ENCODE measurements at places on chromosomes 11 and 22.

DNA sequence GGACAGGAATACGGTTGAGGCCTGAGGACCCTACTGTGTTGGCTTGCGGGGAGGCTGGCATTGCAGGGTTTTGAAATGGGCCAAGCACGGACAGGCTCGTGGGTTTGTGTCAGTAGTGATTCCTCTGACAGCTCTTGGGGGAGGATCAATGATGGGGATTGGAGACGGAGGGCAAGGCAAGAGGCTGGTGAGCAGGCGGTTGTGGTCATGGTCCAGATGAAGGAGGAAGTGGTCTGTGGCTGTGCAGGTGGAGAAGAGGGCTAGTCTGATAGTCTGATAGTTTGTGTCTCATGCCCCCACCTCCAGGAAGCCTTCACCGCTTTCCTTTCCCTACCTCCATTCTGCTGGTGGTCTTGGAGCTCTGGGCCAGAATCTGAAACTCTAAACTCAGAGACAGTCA lies 3.0 kb downstream of the MAFF start:
- no peak for DNase-seq

DNA sequence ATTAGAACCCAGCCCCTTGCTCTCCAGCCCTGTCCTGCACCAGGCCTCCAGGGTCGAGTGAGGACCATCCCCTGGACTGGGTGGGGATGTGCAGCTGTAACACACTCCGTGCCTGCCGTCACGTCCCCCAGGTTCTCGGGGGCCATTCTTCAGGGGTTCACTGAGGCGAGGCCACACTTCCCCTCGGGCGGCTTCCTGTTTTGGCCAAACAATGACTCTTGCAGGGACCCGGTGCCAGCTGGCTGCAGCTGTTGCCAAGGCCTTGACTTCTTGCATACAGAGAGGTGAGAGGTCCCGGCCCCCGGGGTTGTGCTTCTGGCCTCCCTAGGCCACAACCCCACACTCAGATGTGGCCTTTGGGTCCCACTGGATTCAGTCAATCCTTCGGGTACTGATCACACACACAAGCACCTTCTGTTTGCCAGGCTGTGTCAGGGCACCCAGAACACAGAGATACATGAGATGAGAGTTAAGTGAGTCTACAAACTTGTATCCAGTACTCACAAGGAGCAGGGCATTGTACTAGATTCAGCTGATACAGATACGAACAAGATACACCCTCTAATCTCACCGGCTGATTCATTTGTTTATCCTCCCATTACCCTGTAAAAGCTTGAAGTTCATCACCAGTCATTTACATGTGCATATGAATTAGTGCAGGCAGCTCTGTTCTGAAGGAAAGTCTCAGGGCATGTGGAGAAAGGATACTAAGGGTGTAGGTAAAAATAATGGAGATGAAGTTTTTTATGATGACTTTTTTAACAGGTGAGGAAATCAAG lies 32.9 kb downstream of the LRRC32 start:
- DNase-seq = no peak

DNA sequence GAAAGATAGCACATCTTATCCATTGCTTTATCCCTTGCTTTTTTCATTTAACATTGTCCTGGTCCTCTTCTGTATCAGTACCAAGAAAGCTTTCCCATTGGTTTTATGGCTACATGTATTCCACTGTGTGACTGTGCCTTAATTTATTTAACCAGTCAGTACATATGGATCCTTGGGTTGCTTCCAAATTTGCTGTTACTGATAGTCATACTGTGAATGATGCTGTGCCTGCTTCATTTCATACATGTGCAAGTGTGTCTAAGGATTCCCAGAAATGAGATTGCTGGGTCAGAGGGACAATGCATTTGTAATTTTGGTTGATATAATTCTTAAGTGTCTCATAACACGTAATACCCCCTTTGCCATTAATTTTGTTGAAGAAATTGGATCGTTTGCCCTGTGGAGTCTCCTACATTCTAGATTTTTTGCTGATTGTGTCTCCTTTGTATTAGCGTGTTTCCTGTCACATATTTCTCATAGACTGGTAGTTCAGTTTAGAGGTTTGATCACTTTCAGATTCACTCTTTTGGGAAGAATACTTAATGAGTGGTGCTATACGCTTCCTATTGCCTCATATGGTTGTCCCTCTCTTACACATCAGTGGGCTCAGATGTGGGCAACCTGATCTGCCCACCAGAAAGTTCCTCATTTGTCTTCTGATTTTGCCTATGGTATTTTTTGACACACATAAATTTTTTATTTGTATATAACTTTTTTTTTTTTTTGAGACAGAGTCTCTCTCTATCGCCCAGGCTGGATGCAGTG lies 35.3 kb downstream of the MYBPC3 start:
- no peak for DNase-seq

GRCh38 chr11:112477581-112478317 lies 217.1 kb upstream of the PLET1 start:
- no peak for DNase-seq

DNA sequence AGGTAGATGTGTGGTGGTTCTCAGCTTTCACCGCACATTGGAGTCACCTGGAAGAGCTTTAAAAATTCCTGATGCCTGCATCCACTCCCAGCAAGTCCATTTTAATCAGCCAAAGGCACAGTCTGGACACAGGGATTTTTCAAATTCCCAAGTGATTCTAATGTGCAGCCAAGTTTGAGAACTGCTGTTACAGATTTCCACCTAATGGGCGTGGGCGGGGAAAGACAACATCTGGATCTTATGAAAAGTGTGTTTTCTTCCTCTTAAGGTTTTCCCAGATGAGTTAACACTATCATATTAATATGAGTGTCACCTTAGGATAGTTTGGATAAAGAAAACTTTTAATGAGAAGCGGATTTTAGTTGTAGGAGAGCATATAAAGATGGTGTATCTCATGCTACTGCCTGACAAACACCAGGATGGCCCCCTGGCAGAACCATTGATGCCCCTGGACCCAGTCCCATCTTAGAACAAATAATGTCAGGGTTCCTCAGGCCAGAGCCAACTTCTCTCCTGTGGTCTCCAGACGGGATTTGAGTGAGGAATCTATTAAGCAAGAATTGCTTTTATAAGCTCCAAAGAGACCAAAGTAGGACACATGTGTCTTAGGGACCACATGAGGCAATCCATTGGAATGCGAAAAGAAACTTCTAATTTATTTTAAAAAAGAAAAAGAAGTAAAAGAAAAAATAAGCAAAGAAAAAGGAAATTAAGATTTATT lies 31.9 kb downstream of the POU2AF1 start:
- DNase-seq = no peak

DNA sequence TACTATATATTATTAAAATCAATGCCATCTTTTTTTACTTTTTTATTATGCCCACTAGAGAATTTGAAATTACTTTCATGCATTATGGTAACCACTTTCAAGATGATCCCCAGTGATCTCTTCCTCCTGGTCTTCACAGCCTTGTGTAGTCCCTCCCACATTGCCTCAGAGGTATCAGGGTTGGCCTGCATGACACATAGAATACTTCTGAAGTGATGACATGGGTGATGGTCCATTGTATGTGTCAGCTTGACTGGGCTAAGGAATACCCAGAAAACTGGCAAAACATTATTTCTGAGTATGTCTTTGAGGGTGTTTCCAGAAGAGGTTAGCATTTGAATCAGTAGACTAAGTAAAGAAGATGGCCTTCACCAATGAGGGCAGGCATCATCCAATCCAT lies 14.2 kb upstream of the ISX start:
- no peak for DNase-seq

DNA sequence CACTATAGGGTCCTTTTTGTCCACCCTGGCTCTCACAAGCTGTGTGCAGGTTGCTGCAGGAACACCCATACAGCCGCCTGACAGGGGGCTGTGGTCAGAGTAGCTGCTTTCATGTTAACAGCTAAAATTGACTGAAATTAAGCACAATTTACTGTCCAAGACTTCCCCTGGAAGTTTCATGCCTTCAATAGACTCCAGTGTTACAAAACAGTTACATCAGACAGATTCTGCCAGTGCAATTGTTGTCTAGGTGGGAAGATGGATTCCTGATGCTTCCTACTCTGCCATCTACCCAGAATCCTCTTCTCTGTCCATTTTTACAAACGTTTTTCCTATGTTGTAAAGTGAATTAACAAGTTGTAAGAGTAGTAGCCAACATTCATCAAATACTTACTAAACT lies 5.3 kb upstream of the TSKU start:
- DNase-seq = no peak

- DNase-seq = no peak
These were observed 107.0 kb downstream of the KCNQ1OT1 start for GRCh38 chr11:2592559-2593392.

DNA sequence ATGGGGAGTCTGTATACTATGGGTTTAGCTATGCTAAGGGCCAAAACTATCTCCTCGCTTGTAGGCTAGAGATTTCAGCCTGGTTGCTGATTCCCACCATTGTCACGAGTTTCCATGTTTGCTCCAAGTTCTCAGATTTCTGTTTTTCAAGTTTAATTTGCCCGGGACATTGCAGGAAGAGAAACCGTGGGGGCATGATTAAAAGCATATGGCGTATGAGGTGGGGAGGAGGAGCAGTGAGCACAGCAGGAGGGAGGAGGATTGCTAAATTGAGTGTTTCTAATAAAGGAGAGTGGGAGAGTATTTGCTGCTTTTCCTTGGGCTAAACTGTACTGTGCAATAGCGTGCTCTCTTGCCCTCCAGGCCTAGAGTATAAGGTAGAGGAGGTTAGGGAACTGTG lies 558.4 kb downstream of the METTL15 start:
- DNase-seq = no peak

DNA sequence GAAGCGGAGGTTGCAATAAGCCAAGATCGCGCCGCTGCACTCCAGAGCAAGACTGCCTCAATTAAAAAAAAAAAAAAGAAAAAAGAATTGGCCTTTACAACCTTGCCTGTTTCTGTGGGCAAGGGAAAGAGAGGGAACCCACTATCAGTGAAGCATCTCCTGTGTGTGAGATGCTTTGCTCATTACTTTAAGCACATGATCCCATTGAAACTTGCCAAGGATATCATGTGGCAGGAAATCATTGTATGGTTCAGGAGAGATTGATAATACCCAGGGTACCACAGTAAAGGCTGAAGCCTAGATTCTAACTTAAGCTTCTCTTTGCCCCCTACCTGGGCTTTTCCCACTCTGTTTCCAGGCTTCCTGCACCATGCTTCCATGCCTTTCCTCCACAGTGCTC lies 3.6 kb downstream of the LDLRAD3 start:
- no peak for DNase-seq

DNA sequence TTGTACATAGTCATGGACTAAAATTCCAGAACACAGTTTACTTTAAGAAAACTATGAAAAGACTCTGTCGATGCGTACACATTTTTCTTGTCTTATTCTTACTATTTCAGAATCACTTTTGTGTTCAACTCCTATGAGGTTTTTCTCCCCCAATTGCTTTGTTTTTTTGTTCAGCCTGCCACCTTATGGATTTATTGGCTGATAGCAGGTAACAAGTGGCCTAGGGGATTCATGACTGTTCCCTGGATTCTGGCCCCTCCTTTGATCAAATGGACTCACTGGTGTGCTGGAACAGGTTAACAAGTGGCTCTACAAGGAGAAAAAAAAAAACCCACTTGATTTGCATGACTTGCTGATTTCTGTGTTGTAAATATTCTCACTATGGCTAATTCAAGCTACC lies 10.6 kb downstream of the MMP20 start:
- DNase-seq = no peak

DNA sequence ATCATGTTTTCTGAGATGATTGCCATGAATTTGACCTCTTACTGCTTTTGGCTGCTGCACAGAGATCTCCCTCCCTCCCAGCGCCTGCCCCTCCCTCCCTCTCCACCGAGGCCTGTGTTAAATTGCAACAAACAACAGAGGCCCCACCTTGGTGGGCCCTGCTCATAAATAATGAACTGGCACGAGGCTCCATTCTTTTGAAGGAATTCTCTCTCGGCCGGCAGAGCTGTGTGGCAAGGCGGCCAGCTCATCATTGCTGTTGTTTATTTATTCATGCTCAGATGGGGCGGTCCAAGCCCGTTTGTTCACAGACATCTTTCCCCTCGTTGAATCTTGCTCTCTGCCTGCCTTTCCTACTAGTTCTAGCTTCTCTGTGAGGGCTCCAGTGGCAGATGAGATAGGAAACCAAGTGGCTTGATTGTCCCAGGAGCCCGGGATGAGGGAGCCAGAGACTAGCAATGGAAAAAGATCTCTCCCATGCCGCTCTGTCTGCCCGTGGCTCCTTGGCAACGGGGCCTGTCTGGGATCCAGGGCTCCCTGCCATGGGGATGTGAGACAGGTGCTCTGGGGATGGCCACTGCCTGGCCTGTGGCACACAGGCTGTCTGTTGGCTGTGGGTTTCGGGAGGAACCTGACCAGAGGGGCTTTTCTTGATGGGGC lies 192.6 kb downstream of the DSCAML1 start:
- DNase-seq = no peak

DNA sequence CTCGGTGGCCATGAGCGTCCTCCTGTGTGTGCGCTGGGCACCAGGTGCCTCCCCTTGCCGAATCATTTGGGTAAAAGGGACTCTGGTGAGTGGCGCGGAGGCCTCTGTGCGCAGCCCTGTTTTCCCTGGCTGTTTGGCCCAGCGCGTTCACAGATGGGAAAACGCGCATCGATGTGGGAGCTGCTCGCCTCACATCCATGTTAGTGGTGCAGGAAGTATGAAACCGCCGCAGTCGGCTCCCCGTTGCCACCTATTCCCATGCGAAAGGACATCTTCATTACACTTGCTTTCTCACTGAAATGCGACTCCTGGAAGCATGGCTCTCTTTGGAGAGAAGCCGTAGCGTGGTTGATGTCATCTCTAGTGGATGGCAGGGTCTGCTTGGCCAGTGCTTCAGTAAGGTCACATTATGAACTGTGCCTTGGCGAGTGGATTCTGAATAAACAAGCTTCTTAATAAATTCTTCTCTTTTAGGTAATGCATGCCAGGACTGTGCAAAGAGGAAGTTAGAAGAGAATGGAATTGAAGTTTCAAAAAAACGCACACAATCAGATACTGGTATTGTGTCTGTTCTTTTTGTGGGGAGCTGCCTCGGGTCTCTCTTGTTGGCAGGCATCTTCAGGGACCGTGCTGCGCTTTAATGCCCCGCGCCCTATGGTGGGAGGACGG lies 26.3 kb downstream of the FAM118A start:
- no peak for DNase-seq

GRCh38 chr22:36234919-36235318 lies 4.4 kb downstream of the APOL2 start:
- DNase-seq = no peak

DNA sequence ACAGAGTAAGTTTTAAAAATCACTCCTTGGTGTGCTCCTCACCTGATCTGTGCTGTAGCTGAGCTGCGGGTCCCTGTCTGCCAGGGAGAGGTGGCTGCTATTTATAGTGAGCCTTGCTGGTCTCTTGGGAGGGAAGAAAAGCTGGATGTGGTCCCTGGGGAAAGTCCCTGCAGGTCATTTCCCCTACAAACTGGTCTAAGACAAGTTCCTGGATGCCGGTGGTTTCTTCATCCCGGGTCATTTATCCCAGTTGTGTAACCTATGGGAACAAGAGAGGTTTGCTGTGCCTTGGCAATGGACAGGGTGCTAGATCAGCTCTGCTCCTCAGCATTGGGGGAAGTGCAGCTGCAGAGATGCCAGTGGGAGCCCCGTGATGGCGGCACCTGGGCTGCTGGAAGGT lies at the start of gene SAA2:
Gene SAA2 (minus strand): TSS at position 108 of the 400 bp plus-strand sequence. CDS start 657 bp downstream, outside the sequence.
- no peak for DNase-seq

All from T-helper 22 cell (primary cell).